ENCODE measurements at places on chromosomes 16 and 17.

- DNase-seq: no peak
These were observed 66.3 kb upstream of the NACA2 start for GRCh38 chr17:61657338-61657737.

DNA sequence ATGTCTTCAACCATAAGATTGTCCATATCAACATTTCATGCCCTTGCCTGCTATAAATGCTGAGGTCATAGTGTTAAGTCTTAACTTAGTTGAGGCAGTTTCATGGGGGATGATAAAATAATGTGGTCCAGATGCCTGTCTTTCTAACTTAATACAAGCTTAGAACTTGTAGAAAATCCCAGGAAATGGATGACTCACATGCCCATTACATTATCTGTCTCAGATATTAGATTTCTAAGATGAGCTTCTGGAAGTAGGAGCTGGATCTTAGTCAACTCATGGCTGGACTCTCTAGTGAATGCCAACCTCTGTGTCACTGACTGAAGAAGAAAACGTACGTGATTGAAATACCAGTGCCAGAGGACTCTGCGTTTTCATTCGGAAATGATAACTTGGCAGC, 797.5 kb upstream of the EEF2KMT start:
- no peak for DNase-seq

GRCh38 chr17:55450232-55450825, 28.7 kb upstream of the MMD start:
- DNase-seq: no peak

DNA sequence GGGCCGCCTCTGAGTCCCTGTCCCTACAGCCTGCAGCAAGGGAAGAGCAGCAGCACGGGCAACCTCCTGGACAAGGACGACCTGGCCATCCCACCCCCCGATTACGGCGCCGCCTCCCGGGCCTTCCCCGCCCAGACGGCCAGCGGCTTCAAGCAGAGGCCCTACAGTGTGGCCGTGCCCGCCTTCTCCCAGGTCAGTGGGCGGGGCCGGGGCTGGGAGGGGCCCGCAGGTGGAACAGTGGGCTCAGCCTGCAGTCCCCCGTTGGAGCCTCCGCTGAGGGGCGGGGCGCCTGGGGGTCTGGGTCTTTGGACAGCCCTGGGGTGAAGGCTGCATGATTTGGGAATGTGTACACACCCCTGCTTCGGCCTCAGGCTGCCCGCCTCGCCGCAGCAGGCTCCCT, 58.6 kb upstream of the PVALEF start:
- no peak for DNase-seq

GRCh38 chr17:19372439-19372838, 5.9 kb upstream of the MAPK7 start:
- no peak for DNase-seq

- DNase-seq: no peak
These were observed 258.4 kb upstream of the SDK2 start for GRCh38 chr17:73902416-73903181.

- no peak for DNase-seq
These were observed 31.6 kb downstream of the GPR139 start for GRCh38 chr16:20041924-20042596.

- no peak for DNase-seq
These were observed 321.9 kb upstream of the PMFBP1 start for GRCh38 chr16:72493716-72494415.

DNA sequence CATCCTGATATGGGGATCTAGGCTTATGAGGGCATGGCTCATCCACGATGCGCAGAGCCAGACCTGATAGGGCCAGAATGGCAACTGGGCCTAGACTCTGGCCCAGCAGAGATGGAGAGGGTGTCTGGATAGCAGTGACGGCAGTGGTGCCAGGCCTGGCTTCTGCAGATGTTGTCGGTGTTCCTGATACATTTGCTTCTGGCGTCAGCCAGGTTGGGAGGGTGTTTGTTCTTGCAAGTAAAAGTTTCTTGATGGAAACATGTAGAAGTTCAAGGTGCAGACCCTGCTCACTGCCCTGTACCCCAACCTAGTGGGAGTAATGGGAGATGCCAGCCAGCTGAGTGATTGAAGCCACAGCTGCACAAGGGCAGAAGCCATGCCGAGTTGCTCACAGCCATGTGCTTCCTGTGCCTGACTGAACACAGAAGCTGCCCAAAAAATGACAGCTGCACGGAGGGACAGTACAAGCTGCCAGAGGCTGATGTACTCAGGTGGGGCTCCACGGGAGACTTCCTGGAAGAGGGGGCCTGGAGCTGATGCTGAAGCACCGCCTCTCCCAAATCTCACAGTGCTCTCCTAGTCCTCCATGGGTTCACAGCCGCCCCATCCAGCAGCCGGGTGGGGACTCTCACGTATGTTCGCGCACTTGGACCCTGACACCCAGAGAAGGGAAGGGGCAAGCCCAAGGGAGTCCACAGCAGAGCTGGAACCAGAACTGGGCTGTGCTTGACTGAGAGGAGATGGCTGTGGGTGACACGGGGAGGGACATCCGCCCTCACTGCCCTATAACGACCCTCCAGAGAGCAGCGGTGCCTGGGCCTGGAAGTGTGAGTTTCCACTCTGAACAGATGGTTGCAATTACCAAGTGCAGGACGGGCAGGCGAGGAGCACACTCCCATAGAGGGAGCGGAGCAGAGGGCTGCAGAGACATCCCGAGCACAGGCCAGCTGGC, 78.7 kb downstream of the N4BP1 start:
- no peak for DNase-seq

GRCh38 chr17:62910277-62910676, 55.8 kb upstream of the TANC2 start:
- no peak for DNase-seq

- no peak for DNase-seq
These were observed 432.6 kb downstream of the TOX3 start for GRCh38 chr16:52114379-52114778.

DNA sequence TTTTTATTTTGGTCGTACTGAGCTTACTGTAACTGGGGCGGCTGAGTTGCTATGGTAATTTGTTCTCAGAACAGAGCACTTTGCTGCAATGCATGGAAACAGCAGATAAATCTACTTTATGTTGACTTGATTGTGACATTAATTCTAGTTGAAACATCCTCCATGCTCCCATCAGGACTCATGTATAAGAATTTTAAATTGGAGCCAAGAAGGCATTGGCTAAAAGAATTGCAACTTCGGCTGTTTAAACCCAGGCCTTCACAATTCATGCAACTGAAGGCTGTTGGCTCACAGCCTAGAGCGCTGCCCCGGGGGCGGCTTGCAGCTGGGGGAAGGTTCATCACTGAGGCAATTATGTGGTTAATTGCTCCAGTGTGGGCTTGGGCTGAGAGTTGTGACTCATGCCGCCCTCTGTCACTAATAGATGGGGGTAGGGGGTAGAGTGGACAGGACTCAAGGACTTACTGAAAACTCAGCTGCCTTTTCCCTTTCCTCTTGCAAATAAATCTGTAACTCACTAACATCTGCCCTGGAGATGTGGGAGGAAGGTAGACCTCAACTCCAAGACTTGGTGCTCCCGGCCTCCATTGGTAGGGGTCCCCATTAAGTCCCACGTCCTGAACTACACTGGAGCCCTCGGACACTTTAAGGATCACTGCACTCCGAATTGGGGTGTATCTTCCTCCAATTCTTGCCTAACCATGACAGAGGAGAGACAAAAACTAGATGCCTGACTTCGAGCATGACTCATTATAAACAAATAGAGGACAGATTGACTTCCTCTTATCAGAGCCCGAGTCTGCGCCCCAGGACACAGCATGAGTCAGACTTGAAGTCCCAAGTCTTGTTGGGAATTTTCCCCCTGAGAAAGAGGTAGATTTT, 37.5 kb downstream of the ERCC4 start:
- no peak for DNase-seq

- no peak for DNase-seq
These were observed 1.8 kb downstream of the MPP2 start for GRCh38 chr17:43905400-43905984.

DNA sequence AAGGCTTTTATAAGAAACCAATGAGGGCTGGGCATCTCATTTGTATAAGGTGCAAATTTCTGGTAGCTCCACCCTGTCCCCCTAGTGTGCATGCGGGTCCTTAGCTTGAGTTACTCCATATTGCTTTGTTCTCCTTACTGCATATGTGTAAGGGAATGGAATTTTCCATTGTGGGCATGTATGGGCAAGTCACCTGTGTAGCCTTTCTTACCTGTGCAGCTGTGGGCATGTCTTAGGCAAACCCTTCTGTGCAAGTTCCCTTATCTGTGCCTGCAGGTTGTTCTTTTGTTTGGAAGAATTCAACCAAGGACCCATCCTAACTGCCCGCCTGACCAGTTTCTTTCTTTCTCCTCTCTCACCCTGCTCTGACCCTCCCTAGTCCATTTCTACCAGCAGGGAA, 122.8 kb upstream of the HS3ST4 start:
- DNase-seq: no peak

- DNase-seq: no peak
These were observed 16.9 kb downstream of the POLR3K start for GRCh38 chr16:36336-36984.

GRCh38 chr17:72778169-72779151, 314.0 kb downstream of the SLC39A11 start:
- no peak for DNase-seq

- no peak for DNase-seq
These were observed 6.4 kb upstream of the CD300LD start for GRCh38 chr17:74598346-74599022.

DNA sequence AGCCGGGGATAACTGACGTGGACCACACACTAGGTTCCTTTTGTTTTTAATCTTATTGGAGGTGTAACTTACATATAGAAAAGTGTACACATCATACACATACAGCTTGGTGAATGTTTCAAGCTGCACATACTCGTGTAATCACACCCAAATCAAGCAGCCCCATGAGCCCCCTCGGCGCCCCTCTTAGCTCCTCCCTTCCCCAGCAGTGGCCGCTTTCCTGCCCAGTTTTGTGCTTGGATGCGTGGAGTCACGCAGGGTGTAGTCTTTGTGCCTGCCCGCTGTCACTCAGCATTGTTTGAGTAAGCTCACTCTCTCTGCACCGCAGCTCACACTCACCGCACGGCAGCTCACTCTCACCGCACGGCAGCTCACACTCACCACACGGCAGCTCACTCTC, 151.7 kb upstream of the CHMP6 start:
- no peak for DNase-seq

Measured in cerebellar nuclear complex (tissue), 1 donor.